CD14-positive monocyte (primary cell): ENCODE measurements at places on chromosomes 11 and 22.

DNA sequence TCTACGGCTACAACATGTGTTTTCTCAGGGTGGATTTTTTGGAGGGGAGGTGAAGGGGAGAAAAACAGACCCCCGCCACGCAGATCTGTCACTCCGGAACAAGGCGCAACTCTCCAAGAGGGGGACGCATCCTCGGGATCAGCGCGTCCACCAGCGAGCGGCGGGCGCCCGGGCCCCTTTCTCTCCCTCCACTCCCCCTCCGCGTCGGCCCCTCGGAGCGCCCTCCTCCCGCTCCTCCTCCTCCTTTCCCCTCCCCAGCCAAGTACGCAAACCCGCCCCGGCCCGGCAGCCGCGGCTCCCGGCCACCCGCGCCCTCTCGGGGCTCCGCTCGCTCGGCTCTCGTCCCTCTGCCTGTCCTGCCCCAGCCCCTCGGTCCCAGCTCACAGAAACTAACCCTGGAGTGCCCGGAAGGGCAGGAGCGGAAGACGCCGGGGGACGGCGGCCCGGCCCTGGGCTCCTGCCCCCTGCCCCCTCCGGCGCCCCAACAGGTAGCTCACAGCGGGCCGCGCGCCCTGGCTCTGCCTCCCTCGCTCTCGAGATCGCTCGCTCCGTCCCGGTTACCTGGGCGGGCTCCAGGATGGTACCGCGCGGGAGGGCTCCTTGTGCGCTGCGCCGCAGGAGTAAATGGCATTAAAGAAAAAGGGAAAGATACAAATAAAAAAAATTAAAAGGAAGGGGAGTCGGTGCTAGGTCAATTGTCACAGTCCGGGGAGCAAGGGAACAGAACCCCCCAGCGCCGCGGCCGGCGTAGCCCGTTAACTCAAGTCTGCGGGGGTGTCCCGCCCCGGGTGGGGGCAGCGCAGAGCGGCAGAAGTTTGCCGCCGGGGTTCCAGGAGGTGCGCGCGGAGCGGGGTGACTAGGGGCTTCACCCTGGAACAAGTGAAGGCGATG, 131.4 kb upstream of the C11orf58 start:
- no peak for DNase-seq

- no peak for DNase-seq
Observed at GRCh38 chr22:37386441-37386840, 40.8 kb downstream of the ELFN2 start.

DNA sequence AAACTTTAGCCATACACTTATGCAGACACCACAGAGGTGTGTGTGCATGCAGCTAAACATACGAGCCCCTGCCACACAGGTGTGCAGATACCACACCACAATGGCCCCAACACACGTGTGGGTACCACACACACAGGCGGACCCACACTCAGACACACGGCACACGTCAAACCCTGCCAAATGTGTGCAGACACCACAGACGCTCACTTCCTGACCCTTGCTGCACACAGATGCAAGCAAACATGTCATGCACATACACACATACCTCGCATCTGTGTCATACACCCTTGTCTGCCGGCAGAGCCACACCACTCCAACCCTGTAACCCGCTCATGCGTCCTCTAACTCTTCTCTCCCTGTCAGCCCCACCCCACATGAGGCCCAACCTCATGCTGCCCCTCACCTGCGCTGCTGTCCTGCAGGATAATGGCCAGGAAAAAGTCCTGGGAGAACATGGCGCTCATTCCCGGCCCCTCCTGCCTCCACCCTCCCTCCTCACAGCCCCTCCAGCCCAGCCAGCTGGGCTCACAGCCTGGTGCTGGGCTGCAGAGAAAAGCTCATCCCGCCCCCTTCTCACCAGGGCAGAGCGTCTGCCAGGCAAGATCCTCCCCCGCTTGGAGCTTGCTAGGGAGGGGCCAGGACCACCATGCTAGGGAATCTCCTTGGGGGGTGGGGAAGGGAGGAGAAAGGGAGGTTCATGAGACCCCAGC, 14.2 kb downstream of the SMPD1 start:
- DNase-seq: no peak

DNA sequence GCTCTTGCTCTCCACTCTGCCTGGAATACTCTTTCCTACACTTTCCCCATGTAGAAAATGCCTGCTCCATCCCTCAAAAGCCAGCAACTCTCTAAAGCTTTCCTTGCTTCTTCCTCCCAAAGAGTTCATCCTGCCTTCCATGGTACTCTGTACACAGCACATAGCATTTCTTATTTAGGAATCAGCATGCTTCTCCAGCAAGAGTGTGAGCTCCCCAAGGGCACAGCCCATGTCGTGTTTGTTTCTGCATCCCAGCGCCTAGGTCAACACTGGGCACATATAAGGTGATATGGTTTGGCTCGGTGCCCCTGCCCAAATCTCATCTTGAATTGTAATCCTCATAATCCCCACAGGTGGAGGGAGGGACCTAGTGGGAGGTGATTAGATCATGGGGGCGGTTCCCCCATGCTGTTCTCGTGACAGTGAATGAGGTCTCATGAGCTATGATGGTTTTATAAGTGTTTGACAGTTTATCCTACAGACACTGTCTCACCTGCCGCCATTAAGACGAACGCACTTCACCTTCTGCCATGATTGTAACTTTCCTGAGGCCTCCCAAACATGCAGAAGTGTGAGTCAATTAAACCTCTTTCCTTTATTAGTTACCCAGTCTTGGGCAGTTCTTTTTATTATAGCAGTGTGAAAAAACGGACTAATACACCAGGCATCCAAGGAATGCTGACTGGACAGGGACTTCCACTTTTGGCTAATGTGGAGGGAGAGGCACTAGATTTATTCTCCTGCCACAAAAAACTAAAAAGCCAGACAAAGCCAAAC, 8.2 kb downstream of the VPS37C start:
- DNase-seq: no peak

GRCh38 chr22:50176850-50177536, 6.5 kb downstream of the PANX2 start:
- DNase-seq: no peak

- no peak for DNase-seq
Observed at GRCh38 chr11:111299101-111300026, 1.0 kb downstream of the POU2AF3 start.

DNA sequence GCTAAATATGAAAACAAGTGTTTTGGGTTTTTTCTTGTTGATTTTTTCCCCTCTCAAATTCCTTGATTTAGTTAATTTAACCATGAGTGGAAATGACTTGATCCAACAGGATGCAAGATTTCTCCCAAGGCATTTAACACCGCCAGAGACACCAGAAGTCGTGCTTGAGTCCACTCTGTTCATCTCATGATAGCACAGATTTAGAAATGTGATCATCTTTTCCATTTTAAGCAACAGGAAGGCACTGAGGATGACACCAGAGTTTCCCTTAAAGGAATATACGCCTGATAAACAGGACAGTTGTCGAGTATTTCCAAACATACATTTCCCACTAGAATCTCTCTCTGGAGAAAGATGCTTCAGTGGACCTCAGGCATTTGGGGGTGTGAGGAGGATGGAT, 318.7 kb downstream of the CADM1 start:
- no peak for DNase-seq
